ENCODE measurements at places on chromosomes 2 and 18.

DNA sequence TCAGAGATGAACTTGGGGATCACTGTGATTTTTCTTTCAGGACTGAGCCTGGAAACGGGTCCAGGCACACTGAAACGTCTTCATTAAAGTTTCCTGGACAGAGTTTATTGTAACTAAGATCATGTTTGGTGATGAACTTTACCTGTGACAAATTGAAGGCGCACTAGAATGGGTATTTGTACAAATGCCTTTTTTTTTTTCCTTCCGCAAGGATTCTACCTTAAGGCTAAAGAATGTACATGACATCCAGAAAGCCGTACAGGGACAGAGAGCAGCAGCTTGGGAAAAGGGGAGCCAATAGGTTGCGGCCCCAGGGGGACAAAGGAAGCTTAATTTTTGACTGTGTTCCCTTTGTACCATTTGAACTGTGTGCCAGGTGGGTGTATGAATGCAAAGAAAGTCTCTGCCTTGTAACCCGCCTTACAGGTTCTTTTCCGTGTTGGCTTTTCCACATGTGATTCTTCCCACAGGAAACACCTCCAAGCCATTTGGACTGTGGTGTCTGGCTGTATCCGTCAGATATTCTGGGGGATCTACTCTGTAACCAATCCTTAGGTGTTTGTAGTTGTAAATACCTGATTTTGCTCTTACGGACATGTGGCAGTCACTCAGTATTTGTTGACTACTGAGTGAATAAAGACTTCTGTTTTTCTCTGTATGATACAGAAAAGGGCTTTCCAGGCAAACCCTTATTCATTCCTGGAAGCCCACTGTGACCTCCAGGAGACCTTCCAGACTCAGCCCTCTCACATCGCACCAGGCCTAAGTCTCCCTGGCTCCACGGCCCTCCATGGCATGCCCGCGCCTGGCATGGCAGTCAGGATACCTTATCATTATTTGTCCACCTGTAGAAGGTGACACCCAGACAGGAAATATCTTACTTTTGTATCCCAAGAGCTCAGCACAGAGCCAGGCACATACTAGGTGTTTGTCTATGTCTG is 1.1 kb downstream of the LRRFIP1 start:
- DNase-seq, result no peak

DNA sequence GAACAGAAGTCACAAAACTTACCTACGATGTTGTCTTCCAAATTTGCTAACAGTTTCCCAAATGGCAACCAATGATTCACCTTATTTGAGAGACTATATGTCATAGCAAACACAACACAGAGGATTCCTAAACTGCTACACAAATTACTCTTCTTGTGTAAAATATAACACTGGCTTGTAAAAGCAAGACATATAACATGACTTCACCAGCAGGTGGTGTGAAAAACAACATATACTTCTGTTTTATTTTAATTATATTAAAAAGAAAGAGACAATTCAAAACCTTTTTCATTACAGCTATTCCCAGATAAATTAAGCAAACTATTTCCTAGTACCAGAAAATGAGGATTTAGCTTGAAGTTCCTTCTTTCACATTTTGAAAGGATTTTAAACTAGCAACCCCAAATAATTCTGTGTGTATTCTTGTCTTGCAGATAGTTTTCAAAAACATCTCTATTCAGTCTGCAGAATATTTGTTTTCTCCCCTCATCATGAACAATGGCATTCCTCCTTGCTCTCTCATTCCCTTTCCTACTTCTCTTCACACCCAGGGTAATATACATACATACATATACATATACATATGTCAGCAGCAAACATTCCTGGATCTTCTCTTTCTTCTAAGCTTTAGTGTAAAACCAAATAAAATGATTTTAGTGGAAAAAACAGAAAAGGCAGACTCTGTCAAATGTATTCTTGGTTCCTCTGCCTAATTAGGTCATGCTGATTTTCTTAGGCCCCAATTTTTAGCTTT is 62.1 kb downstream of the SCN3A start:
- no peak for DNase-seq

GRCh38 chr2:224892574-224893204 is 149.6 kb downstream of the DOCK10 start:
- DNase-seq, result no peak

DNA sequence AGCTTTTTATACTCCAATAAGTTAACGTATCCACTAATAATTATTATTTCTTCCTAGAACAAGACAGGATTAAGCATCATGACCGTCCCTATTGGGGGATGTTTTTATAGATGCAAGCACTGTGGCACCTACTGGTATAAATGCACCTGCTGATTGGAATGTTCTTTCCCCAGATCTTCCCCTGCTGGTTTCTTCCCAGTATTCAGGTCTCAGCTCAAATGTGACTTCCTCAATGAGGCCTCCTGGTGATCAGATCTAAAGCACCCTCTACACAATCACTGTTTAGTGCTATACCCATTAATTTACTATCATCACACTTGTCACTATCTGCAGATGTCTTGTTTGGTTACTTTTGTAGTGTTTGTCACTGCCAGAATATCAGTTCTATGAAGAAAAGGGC is 3.9 kb upstream of the TYMS start:
- no peak for DNase-seq

- DNase-seq, result no peak
Observed at GRCh38 chr2:75208738-75209137, 9.4 kb upstream of the TACR1 start.

GRCh38 chr2:233218836-233219235 is 32.6 kb upstream of the ATG16L1 start:
- DNase-seq, result no peak

GRCh38 chr2:95389245-95390119 is 13.0 kb upstream of the FAHD2A start:
- peak; percentile 50 for DNase-seq

GRCh38 chr18:77023102-77023782 is 109.3 kb downstream of the MBP start:
- no peak for DNase-seq

DNA sequence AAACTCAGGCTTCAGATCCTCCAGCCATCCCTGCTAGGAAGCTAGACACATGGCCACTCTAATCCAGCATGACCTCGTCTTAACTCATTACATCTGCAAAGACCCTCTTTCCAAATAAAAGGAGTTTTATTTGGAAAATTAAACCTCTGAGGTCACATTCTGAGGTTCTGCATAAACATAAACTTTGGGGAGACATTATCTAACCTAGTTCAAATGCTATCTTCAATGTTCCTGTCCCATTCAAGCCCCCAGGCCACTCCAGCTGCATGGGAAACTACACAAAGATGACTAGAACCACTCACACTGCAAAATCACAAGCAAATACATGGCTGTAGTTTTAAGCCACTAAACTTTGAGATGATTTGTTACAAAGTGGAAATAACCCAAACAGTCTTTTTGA is 99.0 kb upstream of the RNF152 start:
- no peak for DNase-seq

GRCh38 chr2:88885679-88886416 is 194.4 kb downstream of the RPIA start:
- no peak for DNase-seq

DNA sequence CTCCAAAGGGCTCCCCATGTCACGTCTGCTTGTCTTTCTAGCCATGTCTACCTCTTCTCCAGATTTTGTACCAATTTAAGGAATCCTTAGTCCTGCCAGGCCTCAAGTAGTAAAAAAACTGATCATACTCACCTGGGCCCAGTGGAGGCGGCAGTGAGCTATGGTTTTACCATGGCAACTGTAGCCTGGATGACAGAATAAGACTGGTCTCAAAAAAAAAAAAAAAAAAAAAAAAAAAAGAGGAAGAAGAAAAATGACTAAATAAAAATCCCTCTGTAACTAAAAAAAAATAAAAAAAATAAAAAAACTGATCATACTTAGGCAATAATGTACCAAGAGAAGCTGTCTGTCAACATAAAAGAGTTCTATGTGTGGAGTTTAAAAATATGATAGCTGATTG is 221.6 kb downstream of the NR4A2 start:
- peak; percentile 5 for DNase-seq

- no peak for DNase-seq
Observed at GRCh38 chr18:48791636-48792105, 159.1 kb downstream of the SMAD7 start.

DNA sequence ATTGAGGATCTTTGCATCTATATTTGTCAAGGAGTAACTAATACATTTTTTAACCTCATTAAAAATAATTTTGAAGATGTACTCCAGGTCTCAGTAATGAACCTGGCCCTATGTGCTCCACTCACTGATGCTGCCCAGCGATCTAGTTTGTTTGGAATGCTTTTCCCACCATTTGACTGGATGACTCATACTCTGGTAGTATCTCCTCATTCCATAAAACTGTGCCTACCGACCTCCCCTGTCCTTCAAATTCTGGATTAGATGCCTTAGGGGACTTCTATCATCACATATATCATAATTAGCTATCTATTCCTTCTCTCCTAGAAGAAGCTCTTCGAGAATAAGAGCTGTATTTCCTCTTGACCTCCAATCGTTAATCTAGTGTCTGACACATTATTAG is 83.8 kb downstream of the FAM117B start:
- no peak for DNase-seq

- DNase-seq, result no peak
Observed at GRCh38 chr18:31508781-31509180, 10.8 kb downstream of the DSG2 start.

- DNase-seq, result no peak
Observed at GRCh38 chr2:109230941-109231420, 102.0 kb downstream of the SH3RF3 start.

DNA sequence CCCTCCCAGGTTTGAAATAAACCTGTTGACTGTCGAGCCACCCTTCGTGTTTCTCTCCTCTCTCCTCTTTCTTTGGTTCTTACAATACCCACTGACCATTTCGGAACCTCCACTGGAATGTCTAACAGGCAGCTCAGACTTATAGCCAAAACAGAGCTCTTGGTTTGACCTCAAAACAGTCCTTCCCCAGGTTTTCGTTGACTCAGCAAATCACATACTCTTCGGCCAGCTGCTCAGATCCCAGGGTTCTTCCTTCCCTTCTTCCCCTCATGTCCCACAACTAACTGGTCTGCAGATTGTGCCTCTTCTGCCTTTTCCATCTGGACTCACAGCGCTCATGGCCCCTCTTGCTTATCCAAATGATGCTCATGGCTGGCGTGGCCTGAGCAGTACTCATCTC is 4.7 kb downstream of the ARMC9 start:
- DNase-seq, result no peak

- no peak for DNase-seq
Observed at GRCh38 chr2:168552450-168552856, 96.4 kb downstream of the CERS6 start.

DNA sequence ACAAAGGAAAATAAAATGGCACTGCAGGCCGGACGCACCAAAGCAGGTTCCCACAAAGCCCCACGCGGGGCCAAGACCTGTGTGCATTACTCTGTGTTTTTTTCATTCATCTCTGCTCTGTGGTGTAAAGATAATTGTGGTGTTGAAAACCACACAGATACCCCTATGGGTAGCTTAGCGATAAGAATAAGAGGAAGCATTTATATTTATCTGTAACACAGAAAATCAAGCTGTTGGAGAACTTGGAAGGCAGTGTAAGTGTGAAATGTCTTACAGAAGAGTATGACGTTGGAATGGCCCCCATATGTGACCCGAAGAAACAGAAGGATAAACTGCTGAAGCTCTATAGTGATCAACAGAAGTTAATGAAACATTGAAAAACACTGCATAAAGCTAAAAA is 20.3 kb upstream of the MARCO start:
- DNase-seq, result no peak

GRCh38 chr2:198438331-198438730 is 633.9 kb downstream of the PLCL1 start:
- no peak for DNase-seq

DNA sequence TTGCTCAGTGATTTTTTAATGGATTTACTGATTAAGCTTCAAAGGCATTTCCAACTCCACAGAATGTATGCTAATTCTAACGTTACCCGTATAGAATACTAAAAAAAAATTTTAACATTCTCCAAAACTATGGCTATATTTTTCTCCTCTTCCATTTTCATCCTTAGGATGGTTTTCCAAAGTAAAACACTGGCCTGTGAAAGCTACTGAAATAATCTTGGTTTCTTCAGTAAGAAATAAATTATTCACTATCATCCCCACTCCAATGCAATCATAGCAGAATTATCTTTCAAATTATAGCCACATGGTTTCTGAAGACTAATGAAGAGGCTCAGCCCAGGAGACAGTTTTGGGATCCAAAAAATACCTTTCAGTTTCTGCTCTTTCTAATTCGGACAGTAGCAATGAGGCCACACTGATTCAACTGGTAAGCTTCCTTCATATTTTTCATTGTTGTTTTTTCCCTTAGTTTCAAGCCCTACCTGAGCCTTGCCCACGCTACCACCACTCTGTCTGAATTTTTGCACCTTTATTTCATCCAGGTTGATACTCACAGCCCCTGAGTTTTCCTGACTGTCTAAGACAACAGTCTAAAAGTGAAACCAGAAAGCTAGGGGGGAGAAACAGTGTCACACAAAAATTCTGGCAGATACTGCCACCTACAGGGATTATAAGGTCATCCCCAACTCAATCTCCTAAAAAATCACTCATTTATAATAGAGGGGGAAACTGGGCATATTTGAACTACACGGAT is 887.9 kb downstream of the NRXN1 start:
- no peak for DNase-seq

GRCh38 chr2:46400016-46400415 is 79.3 kb upstream of the TMEM247 start:
- DNase-seq, result no peak

DNA sequence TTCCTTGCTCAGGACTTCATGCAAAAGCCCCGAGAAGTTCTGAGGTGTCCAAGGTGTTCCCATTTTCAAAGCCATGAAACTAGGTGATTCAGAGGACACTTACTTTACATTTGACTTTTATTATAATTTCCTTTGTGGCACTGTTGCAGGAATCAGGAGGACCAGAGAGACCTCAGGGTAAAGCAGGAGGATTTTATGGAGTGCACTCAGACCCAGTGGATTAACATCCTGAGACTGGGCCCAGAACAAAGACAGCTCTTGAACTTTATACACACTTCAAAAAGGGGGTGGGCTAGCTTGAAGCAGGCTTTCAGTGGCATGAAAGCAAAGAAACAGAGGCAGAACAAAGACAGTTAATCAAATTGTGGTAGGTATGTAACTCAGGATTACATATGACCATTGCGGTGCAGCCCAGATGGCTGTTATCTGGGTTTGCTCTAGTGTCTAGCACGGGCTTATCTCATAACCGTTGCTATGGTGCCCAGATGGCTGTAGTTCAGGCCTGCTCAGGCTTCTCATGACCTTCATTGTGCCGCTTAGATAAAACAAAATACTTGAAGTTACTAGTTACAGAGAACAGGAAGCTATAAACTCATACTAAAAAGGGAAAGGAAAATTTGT is 39.4 kb downstream of the TMEM182 start:
- DNase-seq, result no peak

GRCh38 chr2:62287282-62287681 is 91.4 kb downstream of the B3GNT2 start:
- DNase-seq, result no peak

All from stimulated activated CD4-positive, alpha-beta T cell treated with anti-CD3 and anti-CD28 coated beads, Interleukin-1b, Interleukin-23, amount 100 ng/mL, for 48 hours (primary cell).